ENCODE measurements at places on chromosomes 6 and 20. TPM values are rescaled to one million over a fixed set of nuclear protein-coding genes. Genes with fewer than 3 reads are reported as not detected.

The SAPCD1 gene
- total RNA-seq = 4.2 TPM

The BCAS1 gene
- total RNA-seq = not detected

GRCh38 chr6:15299430-15300131, 53.7 kb downstream of the JARID2 start:
- no peak overlapping the region for H3K4me3 ChIP-seq
- peaks cover 9% of the 10 kb centered on the region for H3K4me1 ChIP-seq
- H3K27ac ChIP-seq = no peak overlapping the region
- no peak for DNase-seq
- H3K36me3 ChIP-seq = no peaks in the 10 kb centered on the region
- no peaks in the 10 kb centered on the region for H3K27me3 ChIP-seq

GRCh38 chr6:7691021-7691420, 34.9 kb upstream of the BMP6 start:
- no peaks in the 10 kb centered on the region for H3K27me3 ChIP-seq
- peaks cover 4% of the 10 kb centered on the region for H3K4me1 ChIP-seq
- H3K4me3 ChIP-seq = no peak overlapping the region
- H3K36me3 ChIP-seq = no peaks in the 10 kb centered on the region

GRCh38 chr20:9467995-9468394, 46.4 kb upstream of the LAMP5 start:
- H3K4me3 ChIP-seq = no peak overlapping the region
- no peaks in the 10 kb centered on the region for H3K4me1 ChIP-seq
- H3K27ac ChIP-seq = no peak overlapping the region
- no peak for DNase-seq
- no peaks in the 10 kb centered on the region for H3K36me3 ChIP-seq

DNA sequence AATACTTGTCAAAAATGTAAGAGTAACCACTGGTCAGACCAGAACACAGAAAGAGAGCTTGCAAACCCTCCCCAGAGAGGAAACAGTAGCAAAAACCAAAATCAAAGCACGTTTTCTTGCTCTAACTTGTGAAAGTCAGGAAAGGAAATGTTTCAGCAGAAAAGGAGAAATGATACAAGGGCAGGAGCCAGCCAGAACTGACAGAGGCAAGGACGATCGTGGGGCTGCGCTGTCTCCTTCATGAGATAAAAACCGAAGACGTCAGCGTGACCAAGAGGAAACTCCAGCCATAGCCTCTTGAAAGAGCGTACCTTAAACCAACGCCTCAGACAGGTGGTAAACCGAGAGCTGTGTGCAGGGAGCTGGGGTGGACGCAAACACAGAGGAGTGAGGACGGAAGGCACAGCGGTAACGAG, 27.5 kb downstream of the LAMA5 start:
- no peak for DNase-seq
- no peak overlapping the region for H3K4me3 ChIP-seq
- H3K27ac ChIP-seq = no peak overlapping the region
- peaks cover 35% of the 10 kb centered on the region for H3K36me3 ChIP-seq
